ENCODE measurements at places on chromosomes 16 and 17.
A peak's percentile ranks its signal among the peaks of the same experiment; 100 is the strongest.

GRCh38 chr17:29115961-29116803 lies 64.0 kb downstream of the MYO18A start:
- DNase-seq, result peak; percentile 54

- no peak for DNase-seq
These were observed 257.6 kb downstream of the FOXL1 start for GRCh38 chr16:86835982-86836381.

- no peak for DNase-seq
These were observed 318.9 kb downstream of the MAP2K6 start for GRCh38 chr17:69733171-69734012.

DNA sequence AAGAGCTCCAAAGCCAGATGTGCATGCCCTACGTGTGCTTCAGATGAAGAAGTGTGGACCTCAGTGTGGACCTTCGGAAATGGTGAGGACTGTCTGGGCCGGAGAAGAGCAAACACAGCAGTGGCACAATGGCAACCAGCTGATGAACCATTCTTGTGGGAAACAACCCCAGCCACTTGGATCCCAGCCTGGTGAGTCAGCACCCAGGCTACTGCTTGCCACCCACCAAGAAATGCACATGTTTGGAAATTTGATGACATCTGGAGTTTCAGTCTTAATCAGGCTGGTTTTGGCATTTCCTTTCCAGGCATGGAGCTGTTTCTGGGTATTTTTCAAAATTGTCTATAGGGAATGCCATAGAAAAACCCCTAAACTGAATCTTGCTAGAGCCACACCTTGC lies 42.7 kb downstream of the DYNLRB2 start:
- no peak for DNase-seq
